Stimulated activated naive CD4-positive, alpha-beta T cell treated with Interleukin-2 at 50 U/mL for 16 hours (primary cell): ENCODE measurements at places on chromosomes 1 and 21.

GRCh38 chr1:173137107-173137706, 69.9 kb downstream of the TNFSF4 start:
- DNase-seq, result no peak

DNA sequence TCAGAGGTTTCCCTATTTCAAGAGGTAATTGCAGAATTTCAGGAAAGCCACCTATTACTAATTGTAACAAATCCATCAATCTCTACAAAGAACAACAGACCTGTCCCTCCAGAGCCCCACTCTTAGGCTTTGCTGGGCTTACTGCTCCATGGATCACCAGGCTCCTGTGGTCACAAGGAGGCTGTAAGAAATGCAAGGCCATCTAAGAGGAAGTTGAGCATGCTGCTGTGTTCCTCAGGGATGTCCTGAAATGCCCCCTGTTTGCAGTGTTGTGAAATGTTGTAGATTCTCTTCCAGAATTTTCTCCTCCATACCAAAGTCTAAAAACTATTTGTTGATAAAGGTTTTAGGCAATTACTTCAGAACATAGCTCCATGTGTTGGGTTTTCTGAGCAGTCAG, 24.4 kb upstream of the DUSP23 start:
- DNase-seq, result no peak

- no peak for DNase-seq
Observed at GRCh38 chr21:46124083-46124925, 26.4 kb downstream of the COL6A2 start.

GRCh38 chr1:11848373-11848700, 754 bp upstream of the NPPA start:
- DNase-seq, result no peak

DNA sequence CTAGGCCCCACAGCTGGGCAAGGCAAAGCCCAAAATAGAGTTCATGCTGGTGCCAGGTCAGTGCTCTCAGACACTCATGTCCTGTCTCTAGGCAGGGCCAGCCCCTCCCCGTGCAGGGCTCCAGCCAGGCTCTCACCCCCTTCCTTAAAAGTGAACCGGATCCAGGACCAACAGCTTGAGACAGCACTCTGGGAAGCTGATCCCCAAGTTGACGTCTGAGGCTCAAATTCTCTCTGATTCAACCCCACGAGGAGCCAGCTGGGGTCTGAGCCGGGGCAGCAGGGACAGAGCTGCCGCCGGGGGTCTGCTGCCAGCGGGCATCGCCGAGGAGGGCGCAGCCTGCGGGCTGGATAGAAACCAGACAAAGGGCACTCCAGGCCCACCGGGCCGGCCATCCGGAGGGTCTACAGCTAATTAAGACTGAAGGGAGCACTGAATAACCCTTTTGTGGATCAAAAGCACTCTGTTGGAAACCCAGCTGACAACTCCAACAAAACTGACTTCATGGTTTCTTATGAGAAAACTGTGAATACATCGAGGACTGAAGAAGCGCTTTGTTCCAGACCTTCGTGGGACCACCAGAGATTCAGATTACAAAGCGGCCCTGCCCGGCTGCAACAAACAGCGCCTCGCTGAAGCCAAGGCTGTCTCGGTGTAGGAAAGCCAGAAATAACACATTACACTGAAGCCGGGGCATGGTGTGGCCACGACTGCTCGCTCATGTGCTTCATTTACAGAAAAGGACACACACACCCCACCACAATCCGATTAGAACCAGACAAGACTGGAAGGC, 95.8 kb downstream of the PSMG1 start:
- no peak for DNase-seq
